ENCODE measurements at places on chromosomes 4 and X. TPM values are rescaled to one million over a fixed set of nuclear protein-coding genes. Genes with fewer than 3 reads are reported as not detected.

- no peak for DNase-seq
Measured at GRCh38 chr4:84578540-84579402, 4.2 kb upstream of the CDS1 start.

Gene GAGE2A
- not detected for total RNA-seq

DNA sequence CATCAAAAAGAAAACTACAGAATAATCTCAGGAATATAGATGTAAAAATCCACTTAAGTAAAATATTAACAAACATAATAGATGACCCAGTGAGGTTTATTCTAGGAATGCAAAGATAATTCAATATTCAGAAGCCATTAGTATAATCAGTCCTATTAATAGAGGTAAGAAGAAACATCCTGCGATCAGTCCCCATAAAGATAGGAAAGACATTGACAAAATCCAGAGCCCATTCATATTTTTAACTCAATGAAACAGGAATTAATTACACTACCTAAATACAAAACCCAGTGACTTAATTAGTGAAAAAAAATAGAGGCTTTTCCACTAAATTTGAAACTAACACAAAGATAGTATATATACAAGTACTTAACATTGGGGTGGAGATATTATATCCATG, 321.4 kb upstream of the INTU start:
- DNase-seq = no peak

Gene LDB2
- 34.9 TPM for total RNA-seq

Gene CACNA1F
- total RNA-seq = 0.36 TPM

Gene VEGFD
- 0.27 TPM for total RNA-seq

GRCh38 chr4:47359891-47360290, 103.6 kb downstream of the COMMD8 start:
- DNase-seq = no peak

GRCh38 chrX:23012636-23013035, 12.9 kb downstream of the DDX53 start:
- DNase-seq = no peak

- DNase-seq = no peak
Measured at GRCh38 chr4:166198516-166199310, 325.7 kb downstream of the TLL1 start.

Gene ADH1A
- total RNA-seq = not detected

DNA sequence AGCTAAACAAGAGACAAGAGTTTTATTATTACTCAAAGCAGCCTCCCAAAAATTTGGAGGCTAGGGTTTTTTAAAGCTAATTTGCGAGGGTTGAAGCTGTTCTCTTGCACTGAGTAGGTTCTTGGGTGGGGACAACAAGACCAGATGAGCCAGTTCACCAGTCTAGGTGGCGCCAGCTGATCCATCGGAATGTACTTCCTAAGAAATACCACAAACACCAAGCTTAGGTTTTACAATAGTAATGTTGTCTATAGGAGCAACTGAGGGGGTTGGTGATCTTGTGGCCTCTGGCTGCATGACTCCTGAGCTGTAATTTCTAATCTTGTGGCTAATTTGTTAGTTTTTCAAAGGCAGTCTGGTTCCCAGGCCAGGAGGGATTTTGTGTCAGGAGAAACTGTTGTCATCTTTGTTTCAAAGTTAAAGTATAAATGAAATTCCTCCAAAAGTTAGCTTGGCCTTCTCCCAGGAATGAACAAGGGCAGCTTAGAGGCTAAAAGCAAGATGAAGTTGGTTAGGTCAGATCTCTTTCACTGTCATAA, 130.6 kb downstream of the SLC7A11 start:
- DNase-seq = no peak

DNA sequence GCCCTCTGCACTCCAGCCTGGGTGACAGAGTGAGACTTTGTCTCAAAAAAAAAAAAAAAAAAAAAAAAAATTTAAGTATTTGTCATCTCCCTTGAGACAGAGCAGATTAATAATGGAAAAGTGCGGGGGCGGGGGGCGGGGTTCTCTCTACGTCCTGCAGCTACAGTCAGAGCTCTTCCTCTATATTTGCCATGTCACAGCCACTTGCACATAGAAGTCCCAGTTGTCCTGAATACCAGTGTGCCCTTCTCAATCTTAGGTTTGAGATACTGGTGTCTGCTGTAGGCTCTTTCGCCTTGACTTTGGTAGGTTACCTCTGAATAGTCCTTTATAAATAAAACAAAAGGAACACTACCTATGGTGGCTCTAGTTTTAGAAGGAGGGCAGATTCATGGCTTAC, 237.8 kb upstream of the PGRMC2 start:
- DNase-seq = no peak

Measured in cerebellum (tissue), 4 donors.